ENCODE measurements at places on chromosomes 1 and 21.
A peak's percentile ranks its signal among the peaks of the same experiment; 100 is the strongest.

- DNase-seq, result no peak
Observed at GRCh38 chr1:94674876-94675275, 133.3 kb upstream of the F3 start.

- no peak for DNase-seq
Observed at GRCh38 chr1:58597996-58598395, 20.9 kb upstream of the TACSTD2 start.

GRCh38 chr1:88061492-88062177 is 622.4 kb upstream of the PKN2 start:
- no peak for DNase-seq

- DNase-seq, result no peak
Observed at GRCh38 chr1:159200769-159201168, 3.9 kb upstream of the ACKR1 start.

- DNase-seq, result no peak
Observed at GRCh38 chr1:200381256-200381984, 28.4 kb downstream of the ZNF281 start.

DNA sequence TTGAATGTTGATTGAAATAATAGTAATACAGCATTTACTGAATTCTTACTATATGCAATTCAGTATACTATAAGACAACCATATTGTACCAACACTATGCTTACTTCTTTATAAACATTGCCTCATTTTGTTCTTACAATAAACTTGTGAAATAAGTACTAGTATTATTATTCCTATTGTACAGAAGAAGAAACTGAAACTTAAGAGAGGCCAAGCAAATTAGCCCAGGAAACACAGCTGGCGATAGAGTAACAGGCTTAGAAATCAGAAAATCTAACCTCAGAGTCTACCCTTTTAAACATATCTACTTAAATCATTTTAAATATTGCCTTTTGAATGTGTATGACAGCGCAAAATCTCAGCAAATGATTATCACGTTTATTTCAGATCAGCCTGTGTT is 41.7 kb downstream of the FASLG start:
- no peak for DNase-seq

GRCh38 chr1:245404952-245405351 is 250.2 kb downstream of the KIF26B start:
- no peak for DNase-seq

- peak; percentile 51 for DNase-seq
Observed at GRCh38 chr1:109201123-109201703, 12.5 kb upstream of the SARS1 start.

DNA sequence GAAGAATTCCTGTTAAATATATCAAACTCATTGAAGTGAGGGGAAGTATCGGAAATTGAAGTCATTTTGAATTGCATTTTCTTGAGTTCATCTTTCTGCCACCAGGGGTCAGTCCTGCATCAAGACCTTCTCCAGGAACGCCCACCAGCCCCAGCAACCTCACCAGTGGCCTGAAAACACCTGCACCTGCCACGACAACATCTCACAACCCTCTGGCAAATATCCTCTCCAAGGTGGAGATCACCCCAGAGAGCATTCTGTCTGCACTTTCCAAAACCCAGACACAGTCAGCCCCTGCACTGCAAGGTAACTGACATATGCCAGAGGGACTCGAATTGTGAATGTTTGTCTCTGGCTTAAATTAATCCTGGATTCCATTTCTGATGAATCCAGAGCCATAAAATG is 22.8 kb upstream of the TARS2 start:
- DNase-seq, result peak; percentile 67

GRCh38 chr21:45357436-45358260 is 47.3 kb upstream of the COL18A1 start:
- DNase-seq, result no peak

- no peak for DNase-seq
Observed at GRCh38 chr1:43438576-43438952, 15.2 kb downstream of the HYI start.

DNA sequence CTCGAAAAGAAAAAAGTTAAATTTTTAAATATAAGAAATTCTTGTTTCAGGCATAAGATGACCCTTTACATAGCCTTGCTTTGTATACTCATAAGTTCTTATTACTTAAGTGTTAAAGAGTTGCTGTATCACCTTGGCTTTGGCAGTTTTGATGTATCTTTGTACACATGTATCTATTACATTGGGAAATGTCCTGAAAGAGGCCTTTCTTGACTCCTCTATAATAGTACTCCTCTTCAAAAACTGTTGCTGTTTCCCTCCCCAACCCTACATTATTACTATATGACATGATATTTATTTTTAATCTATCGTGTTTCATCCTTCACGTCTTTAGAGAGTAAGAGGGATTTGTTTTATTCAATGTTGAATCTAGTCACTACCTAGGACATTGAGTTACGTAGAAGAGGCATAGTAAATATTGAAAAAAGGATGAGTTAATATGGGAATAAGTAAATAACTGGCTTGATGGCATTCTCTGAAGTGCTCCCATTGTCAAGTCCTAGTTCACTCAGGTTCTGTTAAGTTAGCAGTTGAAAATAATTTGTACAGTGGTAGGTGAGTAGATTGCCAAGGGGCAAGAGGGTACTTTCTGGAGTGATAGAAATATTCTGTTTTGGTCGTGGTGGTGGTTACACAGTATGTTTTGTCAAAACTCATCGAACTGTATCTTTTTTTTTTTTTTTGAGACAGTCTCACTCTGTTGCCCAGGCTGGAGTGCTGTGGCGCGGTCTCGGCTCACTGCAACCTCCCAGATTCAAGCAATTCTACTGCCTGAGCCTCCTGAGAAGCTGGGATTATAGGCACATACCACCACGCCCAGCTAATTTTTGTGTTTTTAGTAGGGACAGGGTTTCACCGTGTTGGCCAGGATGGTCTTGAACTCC is 8.2 kb downstream of the THRAP3 start:
- no peak for DNase-seq

All from stimulated activated CD4-positive, alpha-beta T cell treated with anti-CD3 and anti-CD28 coated beads, Interleukin-4, amount 100 ng/mL, for 4 hours (primary cell).